ENCODE measurements at places on chromosomes 2 and 18. TPM values are rescaled to one million over a fixed set of nuclear protein-coding genes. Genes with fewer than 3 reads are reported as not detected.

The ERMN gene
- total RNA-seq, result not detected

The PRKRA gene
- 37.7 TPM for total RNA-seq

The FBXO11 gene
- 47.4 TPM for total RNA-seq

The NBEAL1 gene
- 34.1 TPM for total RNA-seq

The KIF1A gene
- not detected for total RNA-seq

The DYSF gene
- total RNA-seq, result 0.07 TPM

DNA sequence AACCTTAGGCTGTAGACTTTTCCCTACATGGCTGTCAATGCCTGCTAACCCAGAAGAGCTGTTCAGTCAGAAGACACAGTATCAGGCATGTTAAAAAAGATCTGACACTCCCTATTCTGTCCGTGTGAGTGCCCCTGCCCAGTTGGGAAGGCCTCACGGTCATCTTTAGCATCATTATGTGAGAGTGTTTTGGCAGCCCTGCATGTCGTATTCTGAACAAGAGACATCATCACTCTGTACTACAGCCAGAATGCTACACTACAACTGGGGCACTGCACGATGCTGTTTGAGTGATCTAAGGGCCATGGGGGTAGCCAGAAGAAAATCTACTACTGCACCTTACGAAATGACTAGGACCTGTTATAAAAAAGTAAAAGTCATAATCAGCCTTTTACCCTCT lies 67.2 kb downstream of the GREB1L start:
- no peak overlapping the region for H3K27ac ChIP-seq
- peaks cover 6% of the 10 kb centered on the region for H3K36me3 ChIP-seq
- DNase-seq, result no peak

DNA sequence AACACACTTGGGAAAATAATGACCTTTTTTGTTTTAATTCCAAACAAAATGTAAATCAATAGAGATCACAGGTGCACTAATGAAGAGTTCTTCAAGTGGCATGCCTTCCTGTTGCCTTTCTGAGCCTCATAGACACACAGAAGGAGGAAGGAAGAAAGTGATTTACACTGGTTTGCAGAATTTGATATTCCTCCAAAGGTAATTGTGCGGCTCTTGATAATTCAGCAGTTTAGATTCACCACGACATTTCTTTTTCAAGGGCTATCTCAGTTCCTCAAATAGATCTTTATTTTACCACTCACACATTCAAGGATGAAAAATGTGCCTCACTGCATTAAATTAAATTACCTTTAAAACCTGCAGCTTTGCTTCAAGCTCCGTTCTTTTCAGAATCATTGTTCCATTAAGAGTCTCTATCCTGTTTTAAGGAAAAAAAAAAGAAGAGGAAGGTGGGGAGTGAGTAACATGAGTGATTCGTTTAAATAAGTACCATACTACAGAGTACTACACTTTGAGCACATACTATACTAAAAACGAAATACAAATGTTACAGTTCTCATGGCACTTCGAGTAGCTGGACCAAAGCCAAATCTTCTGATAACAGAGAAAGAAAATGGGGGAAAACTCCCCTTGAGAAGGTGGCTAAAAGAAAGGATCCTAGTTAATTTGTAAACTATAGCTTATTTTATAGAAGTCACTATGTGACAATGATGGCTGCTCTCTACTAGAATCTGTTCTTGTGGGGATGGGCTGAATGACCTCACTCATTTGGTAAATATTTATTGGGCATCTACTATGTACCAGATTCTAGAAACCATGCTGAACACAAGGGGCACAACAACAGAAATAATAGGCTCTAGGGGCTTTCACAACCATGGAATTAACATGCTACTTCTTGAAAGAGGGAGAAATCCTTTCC lies 16.6 kb downstream of the CYTIP start:
- H3K36me3 ChIP-seq, result no peaks in the 10 kb centered on the region
- H3K4me1 ChIP-seq, result no peaks in the 10 kb centered on the region
- H3K27ac ChIP-seq, result no peak overlapping the region

- no peaks in the 10 kb centered on the region for H3K36me3 ChIP-seq
- H3K4me1 ChIP-seq, result no peaks in the 10 kb centered on the region
- H3K27me3 ChIP-seq, result no peaks in the 10 kb centered on the region
- no peak for DNase-seq
These were observed 138.8 kb downstream of the CNTNAP5 start for GRCh38 chr2:124163840-124164239.

DNA sequence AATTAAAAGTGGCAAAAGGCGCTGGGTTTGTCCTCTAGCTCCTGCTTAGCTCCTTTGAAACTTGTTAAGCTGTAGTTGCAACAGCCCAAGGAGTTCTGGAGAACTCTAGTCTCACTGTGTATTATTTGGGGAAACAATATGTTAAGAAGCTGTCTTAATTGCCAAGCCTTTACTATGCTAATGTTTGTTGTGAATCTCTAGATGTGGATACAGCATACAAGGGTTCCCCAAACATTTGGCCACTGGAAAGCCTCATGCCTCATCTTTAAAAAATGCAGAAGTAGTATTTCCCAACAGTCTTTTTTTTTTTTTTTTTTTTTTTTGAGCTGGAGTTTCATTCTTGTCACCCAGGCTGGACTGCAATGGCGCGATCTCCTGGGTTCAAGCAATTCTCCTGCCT lies 236.7 kb downstream of the PRKCE start:
- H3K36me3 ChIP-seq, result no peaks in the 10 kb centered on the region
- no peak overlapping the region for H3K4me3 ChIP-seq
- H3K4me1 ChIP-seq, result peaks cover 30% of the 10 kb centered on the region
- DNase-seq, result peak; percentile 50

GRCh38 chr2:121617042-121617599 lies 32.1 kb downstream of the CLASP1 start:
- no peaks in the 10 kb centered on the region for H3K27me3 ChIP-seq
- no peak overlapping the region for H3K4me3 ChIP-seq
- DNase-seq, result no peak
- no peak overlapping the region for H3K27ac ChIP-seq

- no peak overlapping the region for H3K27ac ChIP-seq
- H3K4me3 ChIP-seq, result no peak overlapping the region
- peaks cover 3% of the 10 kb centered on the region for H3K27me3 ChIP-seq
These were observed 137.1 kb downstream of the ARHGAP28 start for GRCh38 chr18:6866552-6867085.

DNA sequence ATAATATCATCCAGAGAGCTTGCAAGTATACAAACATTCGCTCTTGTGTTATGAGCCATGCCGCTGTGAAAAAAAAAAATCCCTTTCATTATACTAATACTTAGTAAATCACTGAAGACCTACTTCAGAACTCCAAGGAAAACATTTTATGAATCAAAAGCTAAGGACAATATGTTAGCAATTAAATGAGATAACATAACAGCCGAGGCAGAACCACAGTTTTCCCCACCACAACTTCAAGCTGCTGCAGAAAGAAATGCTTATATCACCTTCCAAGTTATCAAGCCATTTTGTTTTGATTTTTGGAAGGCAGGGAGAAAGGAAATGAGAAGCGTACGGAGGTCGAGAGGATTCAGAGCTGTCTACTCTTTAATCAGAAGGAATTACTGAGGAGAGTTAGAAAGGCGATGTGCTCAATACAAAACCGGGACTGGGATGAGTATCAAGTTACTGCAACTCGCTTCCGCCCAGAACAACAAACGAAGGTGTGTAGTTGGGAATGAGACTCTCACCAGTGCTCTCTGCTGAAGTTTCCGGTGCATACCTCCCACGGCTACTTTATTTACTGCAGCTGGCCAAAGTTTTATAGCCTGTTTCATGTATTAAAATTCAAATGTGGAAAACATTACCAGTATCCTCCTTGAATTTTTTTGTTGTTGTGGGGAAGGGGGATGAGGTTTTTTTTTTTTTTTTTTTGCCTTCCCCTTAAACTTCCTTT lies 292.2 kb upstream of the CCDC68 start:
- H3K36me3 ChIP-seq, result peaks cover 35% of the 10 kb centered on the region
- peaks cover 88% of the 10 kb centered on the region for H3K4me1 ChIP-seq
- peak overlapping the region; percentile 74 for H3K4me3 ChIP-seq
- peak overlapping the region; percentile 80 for H3K27ac ChIP-seq
- no peaks in the 10 kb centered on the region for H3K27me3 ChIP-seq

DNA sequence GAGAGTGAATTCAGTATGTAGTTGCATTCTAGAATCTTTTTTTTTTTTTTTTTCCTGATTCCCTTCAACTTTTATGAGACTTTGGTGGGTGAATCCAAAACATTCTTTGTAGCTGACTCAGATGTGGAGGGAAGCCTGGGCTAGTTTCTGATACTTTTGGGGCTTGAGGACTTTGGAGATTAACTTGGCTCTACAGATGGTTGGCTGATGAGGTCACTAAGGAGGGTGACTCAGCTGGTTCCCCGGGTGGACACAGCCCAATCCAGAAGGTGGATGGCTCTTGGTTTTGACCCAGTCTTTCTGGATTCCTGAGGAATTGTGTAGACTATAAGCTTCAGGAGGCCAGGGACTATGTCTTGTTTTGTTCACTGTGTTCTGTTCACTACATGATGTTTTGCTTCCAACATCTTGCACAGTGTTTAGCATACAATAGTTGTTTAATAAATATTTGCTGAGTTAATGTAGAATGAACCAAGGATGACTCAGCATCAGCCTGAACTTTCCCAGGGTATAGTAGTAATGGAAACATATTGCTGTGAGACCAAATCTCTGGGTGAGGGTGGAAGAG lies 30.5 kb downstream of the LAMA3 start:
- peaks cover 8% of the 10 kb centered on the region for H3K36me3 ChIP-seq
- no peak overlapping the region for H3K4me3 ChIP-seq
- peak; percentile 98 for DNase-seq
- peaks cover 71% of the 10 kb centered on the region for H3K4me1 ChIP-seq

- H3K27me3 ChIP-seq, result no peaks in the 10 kb centered on the region
- H3K27ac ChIP-seq, result no peak overlapping the region
- no peak overlapping the region for H3K4me3 ChIP-seq
- peaks cover 21% of the 10 kb centered on the region for H3K4me1 ChIP-seq
- no peaks in the 10 kb centered on the region for H3K36me3 ChIP-seq
- DNase-seq, result no peak
These were observed 250.0 kb downstream of the TCF4 start for GRCh38 chr18:55337908-55338521.

GRCh38 chr2:201816657-201817575 lies 10.6 kb downstream of the CDK15 start:
- H3K4me1 ChIP-seq, result peaks cover 53% of the 10 kb centered on the region
- peaks cover 50% of the 10 kb centered on the region for H3K36me3 ChIP-seq
- peak overlapping the region; percentile 73 for H3K27ac ChIP-seq
- 0 out of 2 replicates have a peak overlapping the region, but pooled peaks have one; percentile 37 for H3K4me3 ChIP-seq

DNA sequence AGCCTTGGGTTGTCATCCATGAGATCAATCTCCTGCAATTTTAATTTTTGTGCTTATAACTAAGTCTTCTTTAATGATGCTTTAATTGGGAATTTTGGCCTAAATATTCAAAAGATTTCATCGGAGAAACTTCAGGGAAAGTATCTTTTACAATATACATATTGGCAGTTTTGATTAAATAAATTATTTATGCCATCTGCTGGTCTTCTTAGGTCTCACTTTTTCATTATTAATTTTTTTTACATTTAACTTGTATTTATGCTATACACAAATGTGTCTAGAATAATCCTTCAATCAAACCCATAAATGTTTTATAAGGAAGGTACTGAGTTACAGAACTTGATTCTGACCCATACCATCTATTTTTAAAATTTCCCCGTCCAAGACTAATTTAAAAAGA lies 95.1 kb upstream of the XPO1 start:
- no peak for DNase-seq
- no peaks in the 10 kb centered on the region for H3K36me3 ChIP-seq
- peaks cover 12% of the 10 kb centered on the region for H3K4me1 ChIP-seq
- no peak overlapping the region for H3K4me3 ChIP-seq
- no peak overlapping the region for H3K27ac ChIP-seq
- H3K27me3 ChIP-seq, result peaks cover 10% of the 10 kb centered on the region

DNA sequence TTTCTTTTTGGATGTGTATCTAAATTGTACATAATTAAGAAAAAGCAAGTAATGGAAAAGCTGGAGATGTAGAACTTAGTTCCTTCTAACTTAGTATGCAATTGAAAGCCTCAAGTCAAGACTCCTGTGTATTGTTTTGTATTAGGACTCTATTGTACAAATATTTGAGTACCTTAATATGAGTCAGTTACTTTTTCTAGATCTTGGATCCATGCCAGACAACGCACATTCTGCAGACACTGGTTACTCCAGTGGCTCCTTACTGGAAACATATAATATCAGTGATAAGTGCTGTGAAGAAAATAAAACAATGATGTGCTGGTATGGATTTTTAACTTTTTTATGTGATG lies 1.5 kb downstream of the SLC39A10 start:
- H3K4me3 ChIP-seq, result peak overlapping the region; percentile 96
- peaks cover 12% of the 10 kb centered on the region for H3K27me3 ChIP-seq
- peaks cover 22% of the 10 kb centered on the region for H3K36me3 ChIP-seq
- DNase-seq, result peak; percentile 73
- H3K27ac ChIP-seq, result peak overlapping the region; percentile 97

DNA sequence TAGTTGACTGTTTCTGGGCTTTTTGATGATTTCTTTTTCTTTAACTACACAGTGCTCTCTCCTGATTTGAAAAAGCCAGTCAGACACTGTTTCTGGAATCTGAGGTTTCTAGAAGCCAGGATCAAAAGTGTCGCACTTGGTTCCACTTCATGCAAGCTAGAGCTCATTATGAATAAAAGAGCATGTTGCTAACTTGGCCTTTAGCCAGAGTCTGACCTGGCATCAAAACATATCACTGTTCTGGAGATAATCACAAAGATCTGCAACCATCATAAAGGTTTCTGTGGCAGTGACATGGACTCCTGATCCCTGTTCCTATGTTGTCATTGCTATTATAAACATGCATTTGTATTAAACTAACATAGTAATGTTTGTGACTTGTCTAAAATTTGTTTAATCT lies 76.1 kb upstream of the MAPRE2 start:
- H3K27me3 ChIP-seq, result peaks cover 8% of the 10 kb centered on the region
- no peaks in the 10 kb centered on the region for H3K36me3 ChIP-seq
- no peak overlapping the region for H3K27ac ChIP-seq
- DNase-seq, result no peak
- no peak overlapping the region for H3K4me3 ChIP-seq

DNA sequence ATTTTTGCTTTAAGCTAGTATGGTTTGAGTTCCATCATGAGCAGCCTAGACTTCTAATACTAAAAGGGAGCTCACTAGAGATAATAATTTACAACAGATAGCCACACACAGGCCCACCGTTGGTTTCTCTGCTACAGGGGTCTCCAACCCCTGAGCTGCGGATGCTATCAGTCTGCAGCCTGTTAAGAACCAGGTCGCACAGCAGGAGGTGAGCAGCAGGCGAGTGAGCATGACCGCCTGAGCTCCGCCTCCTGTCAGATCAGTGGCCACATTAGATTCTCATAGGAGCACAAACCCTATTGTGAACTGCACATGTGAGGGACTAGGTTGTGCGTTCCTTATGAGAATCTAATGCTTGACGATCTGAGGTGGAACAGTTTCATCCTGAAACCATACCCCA lies 150.6 kb downstream of the HRH4 start:
- H3K4me1 ChIP-seq, result no peaks in the 10 kb centered on the region
- H3K4me3 ChIP-seq, result no peak overlapping the region
- peaks cover 2% of the 10 kb centered on the region for H3K27me3 ChIP-seq
- no peaks in the 10 kb centered on the region for H3K36me3 ChIP-seq

DNA sequence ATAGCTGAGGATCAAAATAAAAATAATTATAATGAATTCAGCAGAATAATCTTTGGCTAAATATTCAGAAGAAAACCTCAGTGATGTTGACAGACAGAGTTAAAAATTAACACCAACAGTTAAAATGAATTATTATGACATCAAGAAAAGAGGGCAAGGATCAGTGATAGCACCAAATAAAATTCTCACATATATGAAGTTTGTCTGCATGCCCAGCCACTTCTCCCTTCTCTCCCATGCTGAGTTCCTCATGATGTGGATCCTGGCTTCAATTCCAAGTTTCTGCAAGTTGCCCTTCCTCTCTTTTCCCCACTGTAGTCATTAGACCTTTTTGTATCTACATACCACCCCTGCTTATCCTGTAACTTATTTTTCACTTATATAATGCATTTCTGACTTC lies 6.8 kb downstream of the STRADB start:
- no peak for DNase-seq
- H3K27ac ChIP-seq, result no peak overlapping the region
- no peaks in the 10 kb centered on the region for H3K27me3 ChIP-seq
- H3K4me3 ChIP-seq, result no peak overlapping the region
- H3K36me3 ChIP-seq, result peaks cover 41% of the 10 kb centered on the region
